ENCODE measurements at places on chromosomes 16 and 17.

GRCh38 chr17:60542071-60542470, 16.0 kb upstream of the APPBP2 start:
- H3K36me3 ChIP-seq, result no peaks in the 10 kb centered on the region
- no peak overlapping the region for H3K27ac ChIP-seq
- H3K4me3 ChIP-seq, result no peak overlapping the region
- H3K27me3 ChIP-seq, result no peaks in the 10 kb centered on the region

DNA sequence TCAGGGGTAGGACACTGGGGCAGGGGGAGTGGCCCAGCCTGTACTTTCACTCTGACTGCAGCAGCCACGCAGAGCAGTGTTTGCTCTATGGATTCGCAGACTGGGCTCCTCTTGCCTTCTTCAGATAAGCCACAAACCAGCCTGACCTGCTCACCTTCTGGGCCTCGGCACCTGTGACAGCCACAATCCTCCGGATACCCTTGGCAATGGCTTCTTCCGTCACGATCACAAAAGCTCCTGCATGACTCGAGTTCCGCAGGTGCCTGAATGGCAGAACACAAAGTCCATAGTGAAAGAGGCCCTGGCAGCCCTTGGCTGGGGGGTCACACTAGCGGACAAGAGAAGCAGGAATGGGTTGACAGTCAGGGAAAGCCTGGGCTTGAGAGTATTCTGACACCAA, 3.8 kb upstream of the EXOSC6 start:
- peaks cover 44% of the 10 kb centered on the region for H3K36me3 ChIP-seq
- no peak for DNase-seq
- H3K27ac ChIP-seq, result no peak overlapping the region
- H3K27me3 ChIP-seq, result no peaks in the 10 kb centered on the region

DNA sequence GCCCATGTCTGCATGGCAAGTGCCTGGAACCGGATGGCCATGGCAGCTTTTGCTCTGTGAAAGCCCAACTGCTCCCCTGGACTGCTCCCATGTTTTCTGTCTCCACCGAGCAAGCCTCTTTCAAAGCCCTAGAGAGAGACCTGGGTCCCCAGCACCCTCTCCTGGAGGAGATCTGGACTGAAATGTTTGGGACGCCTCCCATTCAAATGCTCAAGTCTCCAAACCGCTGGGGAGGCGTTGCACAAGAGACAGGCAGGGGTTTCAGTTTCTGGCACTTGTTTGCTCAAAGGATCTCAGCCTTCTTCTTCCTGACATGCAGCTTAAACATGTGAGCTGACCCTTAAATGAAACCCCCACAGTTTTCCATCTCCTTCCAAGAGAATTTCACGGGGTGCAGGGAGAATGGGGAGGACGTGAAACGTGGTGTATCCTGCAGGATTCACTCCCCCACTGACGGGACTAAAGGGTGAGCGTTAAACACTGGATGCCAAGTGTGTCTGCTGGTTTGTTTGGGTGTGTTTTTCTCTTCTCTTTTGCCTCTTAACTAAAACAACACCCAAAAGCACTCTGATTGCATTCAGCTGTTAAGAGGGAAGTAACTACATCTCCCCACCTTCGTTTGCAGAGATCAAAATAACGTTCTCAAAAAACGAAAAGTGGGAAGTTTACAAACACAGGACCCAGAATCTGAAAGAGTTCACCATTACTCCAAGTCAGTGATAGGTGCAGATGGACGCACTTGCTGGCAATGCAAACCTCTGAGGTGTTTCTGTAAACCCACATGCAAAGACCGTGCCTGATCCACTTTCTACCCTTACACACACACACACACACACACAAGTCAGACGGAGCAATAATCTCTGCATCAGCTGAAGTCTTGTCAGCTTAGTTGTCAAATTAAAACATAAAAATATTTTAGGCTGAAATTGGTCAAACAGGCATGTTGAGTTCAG, 256.9 kb downstream of the C16orf95 start:
- no peaks in the 10 kb centered on the region for H3K4me1 ChIP-seq
- no peaks in the 10 kb centered on the region for H3K27me3 ChIP-seq
- no peak for DNase-seq
- no peak overlapping the region for H3K4me3 ChIP-seq
- no peak overlapping the region for H3K27ac ChIP-seq

GRCh38 chr16:75965504-75966374, 239.4 kb upstream of the CPHXL start:
- no peaks in the 10 kb centered on the region for H3K27me3 ChIP-seq
- H3K4me1 ChIP-seq, result no peaks in the 10 kb centered on the region
- H3K4me3 ChIP-seq, result no peak overlapping the region
- no peak overlapping the region for H3K27ac ChIP-seq
- no peak for DNase-seq

DNA sequence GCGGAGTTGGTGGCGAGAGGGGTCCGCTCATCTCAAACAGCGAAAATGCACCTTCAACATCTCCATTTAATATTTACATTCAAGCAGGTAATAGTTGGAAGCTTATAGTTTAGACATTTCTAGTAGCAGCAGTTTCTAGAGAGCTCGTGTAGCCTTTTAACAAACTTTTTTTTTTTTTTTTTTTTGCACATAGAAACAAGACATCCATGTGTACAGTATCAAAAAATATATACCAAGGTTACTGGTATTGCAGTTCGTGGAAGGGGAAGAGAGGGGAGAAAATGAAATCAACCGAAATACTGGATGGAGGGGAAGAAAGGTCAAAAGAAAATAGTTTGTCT, 6.2 kb downstream of the CBX4 start:
- no peak overlapping the region for H3K27ac ChIP-seq
- H3K27me3 ChIP-seq, result no peaks in the 10 kb centered on the region
- peaks cover 16% of the 10 kb centered on the region for H3K4me1 ChIP-seq
- no peak for DNase-seq
- H3K36me3 ChIP-seq, result peaks cover 8% of the 10 kb centered on the region

DNA sequence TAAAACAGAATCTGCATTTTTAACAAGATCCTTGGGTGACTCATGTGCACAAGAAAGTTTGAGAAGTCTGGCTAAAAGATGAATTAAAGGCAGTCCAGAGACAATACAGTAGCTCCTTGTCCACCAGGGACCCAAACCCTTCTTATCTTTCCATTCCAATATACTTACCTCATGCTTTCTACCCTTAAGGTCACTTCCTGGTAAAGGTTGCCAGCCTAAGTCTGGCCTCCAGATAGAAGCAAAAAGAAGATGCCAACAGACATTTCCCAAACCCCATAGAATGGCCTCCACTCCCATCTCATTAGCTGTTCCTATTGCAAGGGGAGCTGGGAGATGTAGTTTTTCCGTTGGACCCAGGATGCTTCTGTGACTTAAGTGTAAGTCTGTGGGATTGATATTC, 101.4 kb upstream of the XYLT1 start:
- no peak overlapping the region for H3K4me3 ChIP-seq
- H3K36me3 ChIP-seq, result no peaks in the 10 kb centered on the region
- H3K27me3 ChIP-seq, result no peaks in the 10 kb centered on the region
- H3K4me1 ChIP-seq, result no peaks in the 10 kb centered on the region

Measured in small intestine (tissue), 16 donors.